Memory B cell (primary cell): ENCODE measurements at places on chromosomes 11 and 22.

DNA sequence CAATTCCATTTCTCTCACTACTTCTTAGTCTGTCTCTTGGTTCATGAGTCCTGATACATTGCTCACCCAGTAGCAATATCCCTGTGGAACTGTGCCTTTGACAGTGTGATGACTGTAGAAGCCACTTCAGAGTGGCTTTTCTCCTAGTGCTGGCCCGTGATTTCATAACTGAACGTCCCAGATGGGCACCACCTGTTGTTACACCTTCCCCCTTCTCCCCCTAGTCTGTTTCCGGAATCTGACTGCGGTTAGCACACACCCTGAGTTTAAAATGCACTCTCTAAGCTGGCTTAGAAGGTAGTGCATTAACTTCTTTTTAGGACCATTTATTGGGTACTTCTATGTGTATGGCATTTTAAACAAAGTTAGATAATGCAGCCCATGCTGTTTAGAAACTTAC is 83.0 kb downstream of the ALX4 start:
- no peak for DNase-seq

DNA sequence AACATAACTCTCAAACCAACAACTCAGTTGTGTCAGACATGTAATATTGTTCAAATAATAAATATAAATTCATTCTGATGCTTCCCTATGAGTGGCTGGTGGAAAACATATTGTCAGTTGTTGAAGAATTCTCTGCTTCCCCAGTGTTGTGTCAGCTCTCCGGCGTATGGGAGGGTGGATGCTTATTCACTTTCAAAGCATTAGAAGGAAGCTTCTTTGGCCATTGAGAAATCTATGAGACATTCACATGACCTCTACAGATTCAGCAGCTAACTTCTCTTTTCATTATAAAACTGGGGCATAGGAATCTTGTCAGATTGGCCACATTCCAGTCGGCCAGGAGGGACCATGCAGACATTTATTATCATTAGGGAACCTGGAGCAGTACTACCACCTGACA is 2.9 kb downstream of the OR51V1 start:
- DNase-seq: no peak

GRCh38 chr22:27210111-27210730 is 552.8 kb downstream of the MIAT start:
- DNase-seq: no peak

GRCh38 chr11:112542479-112542878 is 281.8 kb upstream of the PLET1 start:
- DNase-seq: no peak

- DNase-seq: no peak
Observed at GRCh38 chr11:1842149-1843097, 3.6 kb downstream of the TNNI2 start.

DNA sequence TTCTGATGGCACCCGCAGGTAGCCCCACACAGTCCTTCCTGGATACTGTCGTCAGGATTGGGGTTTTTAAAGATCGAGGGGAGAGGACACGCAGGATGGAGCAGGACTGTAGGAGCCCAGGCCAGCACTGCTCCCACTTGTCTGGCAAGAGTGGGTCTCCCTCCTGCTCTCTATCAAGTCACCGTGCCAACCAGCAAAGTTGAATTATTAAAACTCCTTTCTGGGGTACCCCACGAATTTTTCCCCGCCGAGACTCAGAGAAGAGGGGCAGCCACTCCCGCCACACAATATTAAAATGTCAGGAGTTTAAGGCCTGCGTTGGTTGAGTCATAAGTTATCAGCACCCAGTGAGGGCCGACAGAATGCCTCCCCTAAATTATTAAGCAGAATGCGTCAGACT is 10.1 kb downstream of the LMO1 start:
- no peak for DNase-seq

GRCh38 chr11:104819603-104820002 is 78.7 kb downstream of the CASP12 start:
- no peak for DNase-seq

GRCh38 chr11:15278128-15278527 is 163.4 kb downstream of the INSC start:
- no peak for DNase-seq

DNA sequence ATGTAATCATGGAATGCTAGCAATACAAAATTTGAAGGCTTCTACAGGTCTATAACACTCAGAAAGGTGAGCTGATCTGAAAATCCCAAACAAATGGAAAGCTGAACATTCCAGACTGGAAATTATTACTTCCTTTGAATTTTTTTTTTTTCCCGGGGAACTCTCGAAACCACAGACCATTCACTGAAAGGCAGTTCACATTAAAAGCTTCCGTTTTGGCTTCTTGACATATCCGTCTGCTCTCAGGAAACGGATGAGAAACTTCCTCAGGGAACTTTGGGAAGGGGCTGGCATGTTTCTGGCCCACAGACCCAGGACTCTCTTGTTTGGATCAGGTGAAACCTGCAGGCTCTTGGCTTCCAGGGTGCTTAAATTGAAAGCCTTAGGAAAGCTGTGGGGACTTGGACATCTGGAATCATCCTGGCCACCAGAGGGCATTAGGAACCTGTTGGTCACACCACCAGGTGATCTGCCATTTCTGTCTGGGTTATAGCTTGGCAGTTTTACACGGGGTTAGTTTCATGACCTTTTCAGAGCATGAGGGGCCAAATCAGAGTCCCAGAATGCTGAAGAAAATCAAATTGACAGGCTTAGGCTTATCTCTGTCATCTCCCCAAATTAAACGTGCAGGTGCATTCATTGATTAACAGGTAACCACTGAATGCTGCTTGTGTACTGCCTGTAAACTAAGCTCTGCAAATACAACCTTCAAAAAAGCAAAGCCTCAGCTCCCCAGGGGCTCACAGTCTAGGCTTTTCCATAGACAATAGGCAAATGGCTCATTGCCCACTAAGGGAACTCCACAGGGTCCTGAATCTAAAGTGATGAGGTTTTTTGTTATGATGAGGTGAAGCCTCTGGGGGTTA is 22.7 kb upstream of the GRAMD1B start:
- no peak for DNase-seq

GRCh38 chr11:129280027-129280811 is 88.1 kb upstream of the ARHGAP32 start:
- DNase-seq: no peak

DNA sequence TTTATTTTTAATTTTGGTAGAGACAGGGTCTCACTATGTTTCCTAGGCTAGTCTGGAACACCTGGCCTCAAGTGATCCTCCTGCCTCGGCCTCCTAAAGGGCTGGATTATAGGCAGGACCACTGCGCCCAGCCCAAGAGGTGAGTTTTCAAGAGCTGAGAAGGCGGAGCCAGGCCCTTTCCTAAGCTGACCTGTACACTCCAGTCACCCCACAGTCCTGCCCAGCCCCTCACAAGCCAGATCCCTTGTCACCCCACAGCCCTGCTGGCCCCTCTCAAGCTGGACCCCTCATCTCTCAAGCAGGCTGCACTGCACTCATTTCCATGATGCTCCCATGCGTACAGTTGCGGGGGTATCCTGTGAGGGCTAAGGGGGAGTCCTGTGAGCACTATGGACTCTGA is 2.9 kb downstream of the DENND6B start:
- no peak for DNase-seq

- no peak for DNase-seq
Observed at GRCh38 chr11:95327273-95327948, 96.4 kb upstream of the SESN3 start.

GRCh38 chr11:76763573-76764346 is 19.4 kb upstream of the TSKU start:
- no peak for DNase-seq

GRCh38 chr22:38110863-38111852 is 674 bp upstream of the BAIAP2L2 start:
- no peak for DNase-seq

DNA sequence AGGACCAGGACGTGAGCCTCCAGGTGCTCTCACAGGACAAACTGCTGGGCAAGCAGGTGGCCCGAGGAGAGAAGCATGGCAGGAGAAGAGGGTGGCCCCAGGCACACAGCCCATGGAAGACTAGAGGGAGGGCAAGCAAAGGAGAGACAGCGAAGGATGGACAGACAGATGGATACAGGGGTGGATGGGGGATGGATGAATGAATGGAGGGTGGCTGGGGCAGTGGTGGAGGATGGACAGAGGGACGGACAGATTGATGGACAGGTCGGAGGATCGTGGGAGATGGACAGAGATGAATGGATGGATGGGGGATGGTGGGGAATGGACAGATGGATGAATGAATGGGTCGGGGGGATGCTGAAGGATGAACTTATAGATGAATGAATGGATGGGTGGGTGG is 22.7 kb downstream of the ARVCF start:
- no peak for DNase-seq

DNA sequence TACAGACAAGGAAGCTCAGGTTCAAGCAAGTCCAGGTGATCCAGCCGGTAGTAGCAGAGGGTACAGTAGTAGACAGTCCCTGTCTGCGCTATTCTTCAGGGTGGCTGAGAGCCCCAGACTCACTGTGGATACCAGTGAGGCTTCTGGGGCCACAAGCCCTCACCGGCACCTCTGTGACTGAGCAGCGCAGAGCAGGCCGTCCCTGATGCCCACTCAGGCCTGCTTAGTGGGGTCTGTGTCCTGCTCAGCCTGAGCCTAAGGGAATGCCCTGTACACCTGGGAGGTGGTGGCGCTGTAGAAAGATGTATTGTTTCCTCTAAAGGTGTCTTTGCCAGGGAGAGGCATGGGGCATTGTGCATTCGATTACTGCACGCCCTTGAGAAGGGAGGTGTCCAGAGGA is 143.8 kb downstream of the CACNA1I start:
- DNase-seq: no peak

DNA sequence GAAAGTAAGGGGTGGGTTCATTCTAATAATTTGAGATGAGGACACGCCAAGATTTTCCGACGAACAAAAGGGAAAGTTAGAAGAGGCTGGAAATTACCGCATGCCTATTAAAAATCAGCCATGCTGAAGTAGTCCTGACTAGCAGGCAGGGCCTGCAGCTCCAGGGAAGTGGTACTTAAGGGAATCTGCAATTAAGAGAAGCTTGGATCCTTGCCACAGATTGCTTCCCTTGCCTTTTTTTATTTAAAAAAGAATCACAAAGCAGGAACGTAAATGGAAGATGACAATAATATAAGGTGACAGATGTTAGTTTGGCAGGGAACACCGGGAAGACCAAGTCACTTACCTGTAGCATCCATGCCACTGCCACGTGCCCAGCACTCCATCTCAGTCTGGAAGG is 359.3 kb downstream of the CADM1 start:
- no peak for DNase-seq

DNA sequence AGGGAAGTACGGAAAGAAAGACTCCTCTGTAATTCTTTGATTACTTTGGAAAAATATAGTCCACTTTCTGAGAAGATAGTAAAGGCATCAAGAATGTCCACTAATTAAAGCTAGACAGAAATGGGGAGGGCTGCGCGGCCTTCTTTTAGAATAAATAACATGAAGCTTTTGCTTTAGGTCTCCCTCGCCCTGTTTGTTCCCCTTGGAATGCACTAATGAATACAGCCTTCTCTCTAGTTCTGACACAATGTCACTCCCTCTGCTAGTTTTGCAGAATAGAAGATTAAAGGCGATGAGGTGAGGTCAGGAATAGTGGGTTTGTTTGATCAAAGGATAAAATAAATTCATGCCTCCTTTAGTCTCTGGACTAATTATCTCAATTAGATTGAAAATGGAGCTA is 543.9 kb downstream of the OPCML start:
- no peak for DNase-seq

- no peak for DNase-seq
Observed at GRCh38 chr11:73451896-73452295, 75.7 kb downstream of the RELT start.

DNA sequence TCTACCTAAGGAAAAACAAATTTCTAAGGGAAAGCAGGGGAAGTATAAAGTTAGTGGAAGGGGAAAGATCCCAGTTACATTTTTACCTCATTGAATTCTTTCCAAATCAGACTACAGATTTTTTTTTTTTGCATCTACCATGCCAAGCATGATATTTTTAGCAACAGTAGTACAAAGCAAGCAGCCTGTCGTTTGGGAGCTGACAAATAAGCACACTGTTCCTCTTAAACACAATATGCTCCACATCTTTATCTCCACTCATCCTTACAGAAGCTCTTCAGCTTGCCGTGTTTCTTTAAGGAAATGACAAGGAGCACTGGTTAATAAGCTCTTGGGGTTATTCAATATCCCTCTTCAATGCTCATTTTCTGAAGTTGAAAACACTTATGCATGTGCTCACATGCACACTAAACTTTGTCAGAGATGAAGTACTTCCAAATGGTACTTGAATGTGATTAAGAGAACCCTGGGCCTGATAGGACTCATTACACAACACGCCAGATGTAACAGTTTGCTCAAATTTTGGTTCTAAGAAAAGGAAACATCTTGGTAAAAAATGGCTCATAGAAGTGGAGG is 53.8 kb downstream of the PAX6 start:
- DNase-seq: no peak

- no peak for DNase-seq
Observed at GRCh38 chr22:17284888-17285287, 65.7 kb upstream of the ADA2 start.

- DNase-seq: peak; percentile 14
Observed at GRCh38 chr11:43942662-43943371, 380 bp downstream of the C11orf96 start.

GRCh38 chr11:795634-796564 is 2.2 kb downstream of the SLC25A22 start:
- DNase-seq: peak; percentile 64

GRCh38 chr22:21564411-21564810 is 3.1 kb upstream of the UBE2L3 start:
- no peak for DNase-seq

- DNase-seq: no peak
Observed at GRCh38 chr11:34105957-34106504, 602 bp downstream of the NAT10 start.

DNA sequence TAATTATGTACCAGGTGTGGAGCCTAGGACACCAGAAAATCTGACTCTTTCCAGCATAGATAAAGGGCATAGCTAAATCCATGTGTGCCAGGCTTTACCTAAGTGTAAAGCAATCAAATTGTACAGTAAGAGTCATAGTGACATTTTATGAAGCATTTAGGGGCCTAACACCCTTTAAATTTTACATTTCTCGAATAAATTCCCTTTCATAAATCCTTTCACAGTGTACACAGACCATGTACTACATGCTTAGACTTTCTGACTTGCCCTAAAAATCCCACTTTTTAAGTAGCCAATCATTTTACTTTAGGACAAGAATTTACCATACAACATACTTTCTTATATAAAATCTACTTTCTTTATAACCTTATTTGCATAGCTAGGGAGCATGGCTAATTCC is 727.6 kb upstream of the LUZP2 start:
- DNase-seq: no peak

GRCh38 chr11:1536065-1536843 is 35.8 kb downstream of the DUSP8 start:
- no peak for DNase-seq

DNA sequence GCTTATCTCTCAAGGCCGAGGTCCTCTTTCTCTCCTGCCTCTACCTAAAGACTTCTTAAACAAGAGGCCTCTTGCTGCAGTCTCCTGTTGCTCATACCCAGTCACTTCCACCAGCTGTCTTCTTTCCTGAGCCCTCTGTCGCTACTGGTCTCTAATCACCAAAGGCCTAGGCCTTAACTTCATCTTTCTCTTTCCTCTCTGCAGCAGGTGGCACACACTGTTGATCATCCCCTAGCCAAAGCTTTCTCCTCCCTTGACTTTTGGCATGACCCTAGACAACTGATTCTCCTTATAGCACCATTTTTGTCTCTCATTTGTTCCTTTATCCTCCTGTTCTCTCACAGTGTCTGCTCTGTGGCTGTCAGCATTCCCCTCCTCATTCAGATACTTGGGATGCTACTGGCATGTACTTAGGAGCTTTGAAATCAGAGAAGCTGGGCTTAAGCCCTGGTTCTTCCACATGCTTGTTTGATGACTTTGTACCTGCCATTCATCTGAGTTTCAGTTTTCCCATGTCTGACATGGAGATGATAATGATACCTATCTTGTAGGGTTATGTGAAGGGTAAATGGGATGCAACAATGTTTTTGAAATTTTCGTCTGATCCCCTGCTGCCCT is 22.4 kb downstream of the ENDOD1 start:
- DNase-seq: no peak
